Retinal pigment epithelial cell (primary cell): ENCODE measurements at places on chromosomes 12 and 14.

DNA sequence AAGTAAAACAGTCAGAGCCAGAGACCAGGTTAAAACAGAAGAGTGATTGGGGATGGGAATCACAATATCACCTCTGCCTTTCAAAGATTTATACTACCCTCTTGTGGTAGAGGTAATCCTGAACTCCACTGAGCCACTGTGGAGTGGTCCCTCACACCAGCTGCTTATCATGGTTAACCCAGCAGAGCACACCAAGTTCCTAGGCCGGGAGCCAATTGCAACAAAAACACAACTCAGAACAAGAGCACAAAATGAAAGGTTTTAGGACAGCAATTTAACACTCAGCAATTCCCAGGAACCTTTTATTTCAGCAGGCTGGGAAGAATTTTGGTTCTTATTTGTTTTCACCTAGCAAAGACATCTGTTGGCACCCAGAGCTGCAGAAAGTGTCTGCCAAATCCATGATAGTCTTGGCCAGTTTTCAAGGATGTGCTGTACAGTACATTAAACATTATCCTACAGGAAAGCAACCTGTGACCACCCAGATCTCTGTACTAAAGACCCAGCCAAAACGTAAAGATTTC lies 220.5 kb upstream of the ATXN7L3B start:
- no peak for DNase-seq

GRCh38 chr12:114045349-114045748 lies 79.2 kb upstream of the RBM19 start:
- no peak for DNase-seq

GRCh38 chr12:100463661-100464060 lies 10.0 kb upstream of the NR1H4 start:
- no peak for DNase-seq

DNA sequence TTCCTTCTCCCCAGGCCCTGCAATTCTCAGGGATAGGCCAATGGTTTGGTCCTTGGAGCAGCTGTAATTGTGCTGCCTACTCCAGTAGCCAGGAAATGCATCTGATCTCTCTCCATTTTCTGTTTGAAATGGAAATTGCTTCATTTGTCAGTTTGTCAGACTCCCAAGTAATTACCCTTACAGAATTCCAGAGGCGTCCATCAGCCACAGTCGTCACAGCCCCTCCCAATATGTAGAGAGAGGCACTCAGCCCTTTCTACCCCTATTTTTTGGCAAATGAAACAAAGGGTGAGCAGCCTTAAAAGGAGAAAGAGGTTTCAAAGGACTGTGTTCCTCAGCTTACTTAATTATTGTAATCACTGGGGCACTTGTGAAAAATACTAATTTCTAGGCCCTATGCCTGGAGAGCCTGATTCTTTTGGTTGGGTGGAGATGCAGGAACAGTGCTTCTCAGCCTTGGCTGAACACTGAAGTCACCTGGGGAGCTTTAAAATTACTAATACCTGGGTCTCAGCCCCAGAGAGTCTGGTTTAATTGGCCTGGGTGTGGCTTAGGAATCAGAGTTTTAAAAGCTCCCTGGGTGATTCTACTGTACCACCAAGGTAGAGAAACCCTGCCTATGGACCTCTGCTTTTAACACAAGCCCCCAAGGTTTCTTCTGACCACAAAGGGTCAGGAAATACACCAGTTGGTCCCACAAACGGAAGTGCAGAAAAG lies 190.0 kb downstream of the EMP1 start:
- DNase-seq = no peak

DNA sequence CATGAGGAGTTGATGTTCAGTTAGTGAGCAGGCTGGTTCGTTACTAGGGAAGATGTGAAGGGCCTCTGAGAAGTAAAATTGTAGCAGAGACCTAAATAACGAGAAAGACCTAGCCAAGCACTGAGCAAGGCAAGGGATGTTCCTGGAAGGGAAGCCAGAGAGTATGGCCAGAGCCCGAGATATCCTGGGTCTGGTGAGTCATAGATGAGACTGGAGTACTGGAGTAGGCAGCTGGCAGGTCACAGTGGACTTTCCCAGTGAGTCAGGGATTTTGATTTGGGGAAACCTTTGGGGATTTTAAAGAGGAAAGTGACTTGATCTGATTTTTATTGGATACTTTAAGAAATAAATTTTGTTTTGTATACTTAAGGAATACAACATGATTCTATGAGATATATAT lies 369.0 kb downstream of the DIO2 start:
- DNase-seq = no peak

- DNase-seq = no peak
Measured at GRCh38 chr12:88624911-88625310, 44.6 kb upstream of the KITLG start.

DNA sequence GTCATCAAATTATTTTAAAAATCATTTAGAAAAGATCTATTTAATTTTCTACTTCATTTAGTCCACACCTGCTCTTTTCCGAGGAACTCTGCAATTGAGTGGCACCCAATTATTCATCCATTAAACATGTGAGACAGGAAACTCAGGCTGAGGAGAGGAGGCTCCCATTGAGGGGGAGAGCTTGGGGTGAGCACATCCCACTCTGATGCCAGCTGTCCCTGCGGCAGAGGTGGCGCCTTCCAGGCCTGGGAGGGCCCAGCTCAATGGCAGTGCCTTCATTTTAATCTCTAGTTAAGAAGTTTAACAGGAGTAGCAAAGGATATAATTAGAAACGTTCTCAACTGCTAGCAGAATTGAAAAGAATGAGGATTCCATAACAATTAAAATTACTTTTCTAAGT lies 92.0 kb downstream of the ITPR2 start:
- DNase-seq = no peak

DNA sequence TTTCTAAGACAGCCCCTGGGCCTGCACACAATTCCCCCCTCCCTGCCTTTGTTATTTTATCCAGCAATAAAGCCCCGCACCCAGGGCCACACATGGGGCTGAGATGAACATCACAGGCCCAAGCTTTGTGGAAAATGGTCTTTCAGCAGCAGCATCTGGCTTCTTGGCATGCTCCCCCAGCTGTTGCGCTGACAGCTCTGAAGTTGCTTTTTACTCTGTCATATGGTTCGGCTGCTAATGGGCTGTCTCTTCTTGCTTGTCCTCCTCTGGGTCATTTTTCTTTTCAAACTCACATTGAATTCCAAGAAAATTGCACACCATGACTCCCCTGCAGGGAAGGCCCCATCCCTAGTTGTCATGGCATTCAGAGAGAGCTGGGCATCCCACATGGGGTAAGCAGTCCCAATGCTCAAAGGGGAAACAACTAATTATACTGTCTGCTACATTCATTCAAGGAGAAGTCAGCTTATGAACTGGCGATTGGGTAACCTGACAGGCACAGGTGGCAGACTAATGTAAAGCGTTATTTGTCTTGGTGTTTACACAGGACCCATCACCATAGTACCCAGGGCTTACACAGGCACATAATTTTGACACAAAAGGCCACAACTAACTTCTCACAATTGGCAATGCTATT lies 74.0 kb upstream of the CDKN3 start:
- DNase-seq = no peak

GRCh38 chr12:5960783-5961182 lies 15.7 kb upstream of the ANO2 start:
- no peak for DNase-seq

GRCh38 chr12:58443273-58443980 lies 476.9 kb downstream of the LRIG3 start:
- DNase-seq = no peak

GRCh38 chr14:94679106-94679810 lies 67.1 kb downstream of the SERPINA3 start:
- no peak for DNase-seq

- DNase-seq = no peak
Measured at GRCh38 chr12:67647181-67647798, 1.3 kb upstream of the DYRK2 start.

- no peak for DNase-seq
Measured at GRCh38 chr14:82689948-82690347, 1156.3 kb upstream of the SEL1L start.

DNA sequence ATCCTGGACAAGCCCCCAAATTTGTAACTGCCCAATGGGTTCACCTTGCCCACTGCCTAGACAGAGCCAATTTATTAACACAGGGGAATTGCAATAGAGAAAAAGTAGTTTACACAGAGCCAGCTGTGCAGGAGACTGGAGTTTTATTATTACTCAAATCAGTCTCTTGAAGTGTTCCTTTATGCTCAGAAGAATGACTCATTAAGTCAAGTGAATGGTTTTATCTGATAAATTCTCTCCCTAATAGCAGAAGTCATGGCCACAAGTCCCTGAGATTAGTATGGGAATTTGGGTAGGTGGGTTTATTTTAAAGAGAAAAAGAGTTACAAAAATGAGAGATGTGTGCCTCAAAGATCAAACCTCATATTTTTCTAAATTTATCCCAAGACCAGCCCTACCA lies 122.8 kb upstream of the NUDT4 start:
- DNase-seq = no peak

GRCh38 chr12:124328116-124328515 lies 33.2 kb downstream of the RFLNA start:
- DNase-seq = no peak

- DNase-seq = no peak
Measured at GRCh38 chr12:26428420-26428819, 233.0 kb downstream of the SSPN start.

- no peak for DNase-seq
Measured at GRCh38 chr14:55874785-55875184, 243.4 kb upstream of the PELI2 start.

- DNase-seq = no peak
Measured at GRCh38 chr12:130576371-130576816, 139.7 kb downstream of the RIMBP2 start.

GRCh38 chr12:110501399-110501751 lies 536 bp downstream of the VPS29 start:
- no peak for DNase-seq

DNA sequence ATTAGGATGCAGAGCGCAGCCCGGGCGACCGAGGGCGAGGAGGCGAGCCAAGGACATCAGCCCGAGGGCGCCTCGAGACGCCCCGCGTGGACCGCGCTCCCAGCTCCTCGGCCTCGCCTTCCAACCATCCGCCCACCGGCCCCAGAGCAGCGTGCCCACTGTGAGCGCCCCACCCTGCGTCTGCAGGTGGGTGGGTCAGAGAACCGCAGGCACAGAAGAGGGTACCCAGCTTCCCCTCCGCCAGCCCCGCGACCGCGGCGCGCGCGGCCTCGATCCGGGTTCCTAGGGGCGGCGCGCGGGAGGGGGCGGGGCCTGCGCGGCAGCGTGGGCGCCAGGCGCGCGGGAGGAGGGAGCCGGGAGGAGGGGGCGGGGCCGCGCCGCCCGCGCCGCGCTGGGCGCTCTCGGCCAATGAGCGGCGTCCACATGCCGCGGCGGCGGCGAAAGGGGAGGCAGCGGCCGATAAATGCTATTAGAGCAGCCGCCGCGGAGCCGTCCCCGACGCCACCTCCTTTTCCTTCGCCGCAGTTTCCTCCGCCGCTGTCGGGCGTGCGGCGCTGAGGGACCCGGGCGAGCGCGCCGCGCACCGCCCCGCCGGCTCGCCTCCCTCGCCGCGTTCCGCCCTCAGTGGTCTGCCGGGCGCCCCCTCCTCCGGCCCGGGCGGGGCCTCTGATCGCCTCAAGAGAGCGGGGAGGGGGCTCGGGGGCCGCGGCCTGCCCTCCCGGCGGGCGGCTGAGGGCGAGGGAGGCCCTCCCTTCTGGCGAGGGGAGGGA lies at the start of gene ATP2A2:
TSS of gene ATP2A2 (plus strand) at position 469 of the 770 bp plus-strand sequence. CDS start 543 bp downstream, outside the sequence.
- DNase-seq = no peak

DNA sequence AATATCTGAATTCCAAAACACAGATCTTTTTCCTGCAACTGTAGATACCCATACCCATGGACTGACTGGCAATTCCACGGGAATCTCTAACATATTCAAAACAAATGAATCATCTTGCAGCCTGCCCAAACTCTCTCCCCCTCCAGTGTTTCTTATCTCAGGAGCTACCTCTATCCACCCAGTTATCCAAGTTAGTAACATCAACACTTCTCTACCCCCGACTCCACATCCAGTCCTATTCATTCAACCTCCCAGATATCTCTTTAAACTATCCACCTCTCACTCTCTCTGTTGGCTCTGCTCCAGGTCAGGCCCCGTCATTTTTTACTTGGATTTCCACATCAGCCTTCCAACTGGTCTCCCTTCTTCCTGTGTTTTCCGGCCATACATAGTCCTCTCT lies 6.7 kb upstream of the KCNH5 start:
- DNase-seq = no peak

DNA sequence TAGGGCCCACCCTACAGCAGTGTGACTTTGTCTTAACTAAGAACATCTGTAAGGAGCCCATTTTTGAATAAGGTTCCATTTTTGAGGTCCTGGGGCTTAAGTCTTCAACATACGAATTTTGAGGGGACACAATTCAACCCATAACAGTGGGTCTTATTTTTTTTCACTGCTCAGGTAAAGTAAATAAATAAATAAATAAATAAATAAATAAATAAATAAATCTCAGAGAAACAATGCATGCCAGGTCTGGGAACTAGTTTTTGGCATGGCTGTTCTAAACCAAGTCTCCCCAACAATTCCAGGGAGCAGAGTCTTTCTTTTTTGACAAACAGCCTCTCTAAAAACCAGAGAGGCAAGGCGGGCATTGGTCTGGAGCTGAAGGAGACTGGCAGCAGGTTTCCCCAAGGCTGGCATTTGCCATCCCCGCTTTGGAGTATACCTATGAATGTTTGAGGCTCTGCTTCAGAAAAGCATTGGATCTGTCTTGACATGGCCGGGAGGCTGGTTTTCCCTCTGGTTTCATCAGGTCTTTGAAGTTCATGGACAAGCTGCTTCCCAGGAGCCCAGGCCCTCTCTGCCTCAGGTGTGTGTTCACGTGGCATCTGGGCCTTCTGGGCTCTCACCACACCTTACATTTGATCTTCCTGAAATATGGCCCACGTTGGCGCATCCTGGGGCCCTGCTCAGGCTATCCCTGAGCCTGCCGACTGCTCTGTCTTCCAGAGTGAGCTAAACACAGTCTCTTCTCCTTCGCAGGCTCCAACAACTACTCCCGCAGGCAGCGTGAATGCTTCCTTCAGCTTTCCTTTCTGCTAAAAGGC lies 545.2 kb downstream of the BCL11B start:
- no peak for DNase-seq

DNA sequence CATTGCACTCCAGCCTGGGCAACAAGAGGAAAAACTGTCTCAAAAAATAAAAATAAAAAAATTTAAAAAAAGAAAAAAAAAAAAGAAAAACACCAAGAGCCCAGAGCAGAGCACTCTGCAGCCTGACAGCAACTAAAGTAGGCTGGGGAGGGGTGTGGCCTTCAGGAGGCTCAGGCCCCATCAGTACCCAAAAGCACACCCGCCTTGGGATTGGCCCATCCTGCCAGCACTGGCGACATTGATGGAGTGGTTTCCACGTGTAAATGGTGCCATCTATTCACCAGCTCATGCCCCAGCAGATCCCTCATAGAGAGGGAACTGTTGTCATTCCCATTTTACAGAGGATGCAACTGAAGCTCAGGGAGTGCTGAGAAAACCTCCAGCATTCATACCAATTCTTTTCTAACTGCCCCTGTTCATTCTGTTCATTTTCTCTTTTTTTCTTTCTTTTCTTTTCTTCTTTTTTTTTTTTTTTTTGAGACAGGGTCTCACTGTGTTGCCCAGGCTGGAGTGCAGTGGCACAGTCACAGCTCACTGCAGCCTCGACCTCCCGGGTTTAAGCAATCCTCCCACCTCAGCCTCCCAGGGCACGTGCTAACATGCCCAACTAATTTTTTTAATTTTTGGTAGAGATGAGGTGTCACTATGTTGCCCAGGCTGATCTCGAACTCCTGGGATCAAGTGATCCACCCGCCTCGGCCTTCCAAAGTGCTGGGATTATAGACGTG lies 89.3 kb downstream of the IRF2BPL start:
- no peak for DNase-seq
